Thoracic aorta endothelial cell (primary cell): ENCODE measurements at places on chromosomes 12 and 14. TPM values are rescaled to one million over a fixed set of nuclear protein-coding genes. Genes with fewer than 3 reads are reported as not detected.

C12orf50 gene
- total RNA-seq = 0.13 TPM in 1 of 2 replicates, not detected in the other

TMEM30B gene
- 0.07 and 0.13 TPM in 2 replicates for total RNA-seq

ZNF26 gene
- 11.7 and 15.8 TPM in 2 replicates for total RNA-seq

INSM2 gene
- not detected in 2 replicates for total RNA-seq

FAM181A gene
- not detected in 2 replicates for total RNA-seq

SRGAP1 gene
- total RNA-seq = 7.6 and 9.7 TPM in 2 replicates

SMIM41 gene
- 0.13 TPM in 1 of 2 replicates, not detected in the other for total RNA-seq
